ENCODE measurements at places on chromosomes 11 and 22.

DNA sequence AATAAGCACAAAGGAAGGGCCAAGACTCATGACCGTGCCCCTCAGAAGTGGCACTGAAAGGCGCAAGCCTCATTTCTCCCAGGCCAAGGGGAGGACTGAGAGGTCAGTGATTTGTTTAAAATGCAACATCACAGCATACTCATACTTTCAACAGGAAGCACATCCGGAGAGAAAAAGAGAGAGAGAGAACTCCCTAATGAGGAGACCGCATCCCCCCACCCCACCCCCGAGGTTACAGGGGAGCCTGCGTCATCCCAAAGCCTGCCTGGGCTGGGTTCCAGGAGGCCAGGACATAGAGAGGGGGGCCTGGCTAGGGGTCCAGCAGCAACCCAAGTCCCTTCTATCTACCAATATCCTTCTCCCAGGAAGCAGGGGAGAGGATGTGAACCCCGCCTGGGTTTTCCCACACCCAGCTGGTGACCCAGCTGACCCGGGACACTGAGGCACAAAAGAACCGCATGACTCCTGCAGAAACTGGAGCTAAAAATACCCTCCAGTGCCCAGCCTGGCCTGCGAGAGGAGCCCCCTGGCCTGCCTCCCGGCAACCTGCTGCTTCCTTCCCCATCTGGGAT lies 3.8 kb downstream of the CSNK1E start:
- peak; percentile 59 for DNase-seq

DNA sequence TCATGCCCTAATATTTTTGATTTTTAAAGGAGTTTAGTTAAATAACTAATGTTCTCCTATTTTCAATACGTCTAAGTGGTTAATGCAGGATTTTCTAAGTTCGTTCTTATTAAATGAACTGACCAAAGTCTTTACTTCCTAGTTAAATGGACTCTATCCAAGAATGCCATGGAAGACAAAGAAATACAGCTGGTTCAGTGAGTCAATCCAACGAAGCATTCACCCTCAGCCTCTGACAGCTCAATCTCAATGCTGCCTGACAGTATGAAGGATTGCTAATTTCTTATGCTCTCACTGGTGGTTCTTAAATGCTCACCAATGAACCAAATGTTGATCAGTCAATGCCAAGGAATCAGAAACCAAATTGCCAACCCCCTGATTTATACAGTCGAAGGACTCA lies 219.4 kb downstream of the CADM1 start:
- DNase-seq, result no peak

DNA sequence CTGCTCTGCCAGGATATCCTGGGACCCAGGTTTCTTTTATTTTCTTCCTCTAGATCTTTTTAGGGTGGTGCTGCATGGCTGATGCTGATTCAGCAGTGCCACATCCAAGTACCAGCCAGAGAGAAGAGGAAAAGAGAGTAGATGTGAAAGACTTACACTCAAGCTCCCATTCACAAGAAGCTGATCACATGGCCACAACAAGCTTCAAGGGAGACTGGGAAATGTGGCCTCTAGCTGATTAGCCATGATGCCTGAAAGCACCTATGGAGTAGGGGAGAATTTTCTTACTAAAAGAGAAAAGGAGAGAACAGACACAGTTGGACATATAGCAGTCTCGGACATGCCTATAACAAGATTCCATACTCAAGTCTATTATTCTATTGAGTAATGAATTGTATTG lies 34.4 kb upstream of the FJX1 start:
- DNase-seq, result no peak

GRCh38 chr11:60498399-60498798 lies 5.8 kb downstream of the MS4A12 start:
- no peak for DNase-seq

DNA sequence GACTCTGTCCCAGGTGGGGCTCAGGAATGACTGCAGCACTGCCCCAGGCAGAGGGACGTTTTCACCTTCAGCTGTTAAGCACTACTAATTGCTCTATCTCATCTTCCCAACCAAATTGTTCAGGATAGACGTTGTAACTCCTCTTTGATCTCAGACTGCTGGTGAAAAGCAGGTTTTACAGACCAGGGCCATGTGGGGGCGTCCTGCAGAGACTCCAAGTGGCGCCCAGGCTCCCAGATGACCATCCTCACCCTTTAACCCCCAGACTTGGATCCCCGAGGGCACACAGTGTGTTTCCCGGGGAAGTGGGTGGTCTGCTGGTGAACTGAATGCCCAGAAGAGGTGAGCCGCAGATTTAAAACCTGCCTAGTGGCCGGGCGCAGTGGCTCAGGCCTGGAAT lies 23.9 kb downstream of the FADD start:
- DNase-seq, result peak; percentile 18

DNA sequence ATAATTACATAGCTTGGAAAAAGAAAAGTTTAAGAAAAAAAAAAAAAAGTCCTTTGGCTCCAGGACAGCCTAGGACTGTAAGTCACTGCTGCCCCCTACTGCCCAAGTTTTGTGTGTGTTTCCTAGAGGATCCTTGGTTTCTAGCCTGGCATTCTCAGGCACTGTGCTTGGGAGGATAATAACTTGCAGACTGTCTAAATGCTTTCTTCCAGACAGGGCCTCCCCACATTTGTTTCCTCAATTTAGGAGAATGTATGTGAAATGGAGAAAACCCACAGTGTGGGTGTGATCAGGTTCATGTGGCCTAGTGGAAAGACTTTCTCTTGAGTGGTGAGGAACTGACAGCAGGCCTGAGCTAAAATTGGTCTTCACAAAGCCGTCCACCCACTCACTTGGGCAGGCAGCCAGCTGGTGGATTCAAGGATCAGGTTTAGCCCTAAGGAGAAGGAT lies 191.0 kb downstream of the NAV2 start:
- peak; percentile 76 for DNase-seq

GRCh38 chr11:121482231-121483129 lies 29.7 kb upstream of the SORL1-AS1 start:
- DNase-seq, result peak; percentile 73

DNA sequence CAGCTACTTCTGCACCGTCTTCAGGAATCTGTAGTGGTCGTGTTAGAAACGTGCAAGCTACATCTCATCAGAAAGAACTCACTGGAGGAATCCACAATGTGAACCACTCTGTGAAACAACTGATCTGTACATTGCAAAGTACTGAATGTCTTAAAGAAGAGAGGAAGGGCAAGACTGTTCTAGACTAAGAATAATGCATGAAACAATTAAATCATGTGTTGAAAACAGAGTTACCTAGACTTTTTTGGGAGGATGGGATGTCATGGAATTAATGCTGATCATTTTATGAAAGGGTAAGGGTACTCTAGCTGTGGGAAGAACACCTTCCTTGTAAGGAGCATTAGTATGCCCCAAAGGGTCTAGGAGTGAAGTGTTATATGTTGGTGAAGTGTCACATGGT lies 60.6 kb upstream of the YPEL1 start:
- no peak for DNase-seq

GRCh38 chr11:117279711-117280376 lies 11.3 kb upstream of the BACE1-AS start:
- DNase-seq, result no peak

All from activated CD8-positive, alpha-beta T cell treated with anti-CD3 and anti-CD28 coated beads for 36 hours (primary cell).